Glomerular endothelial cell (primary cell): ENCODE measurements at places on chromosomes 6 and 20.
A peak's percentile ranks its signal among the peaks of the same experiment; 100 is the strongest.

GRCh38 chr6:41451515-41452163 lies 94.5 kb upstream of the FOXP4 start:
- no peak for DNase-seq

GRCh38 chr20:46681032-46681854 lies 8.0 kb downstream of the TP53RK start:
- no peak for DNase-seq

DNA sequence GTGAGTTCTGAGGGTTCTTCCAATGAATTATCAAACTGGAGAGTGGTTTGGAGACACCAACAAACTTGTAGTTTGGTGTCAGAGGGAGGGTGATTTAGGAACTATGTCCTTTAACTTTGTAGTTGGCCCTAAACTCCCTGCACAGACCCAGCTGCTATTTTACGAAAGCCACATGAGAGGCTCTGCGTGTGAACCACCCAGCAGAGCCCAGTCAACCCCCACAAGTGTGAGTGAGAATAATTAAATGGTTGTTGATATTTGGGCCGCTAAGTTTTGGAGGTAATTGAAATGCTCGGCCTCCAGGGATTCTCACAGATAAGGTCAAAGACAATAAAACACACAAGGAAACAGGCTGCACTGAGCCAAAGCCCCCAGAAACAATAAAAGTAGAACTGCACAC lies 6.9 kb upstream of the VAPB start:
- no peak for DNase-seq

DNA sequence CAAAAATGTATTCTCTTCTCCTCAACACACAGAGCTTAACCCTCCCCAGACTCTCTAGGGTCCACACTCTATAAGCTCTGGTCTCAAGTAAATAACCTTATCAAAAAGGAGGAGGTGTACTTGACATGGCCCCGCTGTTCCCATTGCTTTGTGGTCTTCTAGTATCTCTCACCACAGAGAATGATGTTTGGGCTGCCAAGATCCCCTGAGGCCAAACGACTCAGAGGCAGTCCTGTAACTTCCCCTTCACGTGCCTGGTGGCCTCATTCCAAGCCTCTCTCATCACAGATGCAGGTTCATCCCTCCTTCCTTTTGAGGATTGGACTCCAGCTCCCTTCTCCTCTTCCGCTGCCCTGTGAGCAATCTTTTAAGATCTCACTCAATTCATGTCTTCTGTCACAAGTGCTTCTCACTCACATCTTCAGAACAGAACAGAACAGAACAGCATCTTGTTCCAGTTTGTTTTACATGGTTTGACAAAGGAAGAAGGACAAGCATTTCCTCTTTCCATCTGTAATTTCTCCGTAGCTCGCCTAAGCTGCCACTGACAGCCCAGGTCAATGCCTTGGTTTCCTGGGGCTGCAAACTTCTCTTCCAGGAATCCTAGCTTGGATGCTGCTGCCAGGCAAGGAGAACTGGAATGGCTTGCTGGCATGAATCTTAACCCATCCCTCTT lies 541.5 kb downstream of the CD83 start:
- no peak for DNase-seq

GRCh38 chr6:108693430-108694154 lies 132.9 kb downstream of the FOXO3 start:
- no peak for DNase-seq

GRCh38 chr6:63923139-63923739 lies 287.6 kb downstream of the PHF3 start:
- peak; percentile 12 for DNase-seq

DNA sequence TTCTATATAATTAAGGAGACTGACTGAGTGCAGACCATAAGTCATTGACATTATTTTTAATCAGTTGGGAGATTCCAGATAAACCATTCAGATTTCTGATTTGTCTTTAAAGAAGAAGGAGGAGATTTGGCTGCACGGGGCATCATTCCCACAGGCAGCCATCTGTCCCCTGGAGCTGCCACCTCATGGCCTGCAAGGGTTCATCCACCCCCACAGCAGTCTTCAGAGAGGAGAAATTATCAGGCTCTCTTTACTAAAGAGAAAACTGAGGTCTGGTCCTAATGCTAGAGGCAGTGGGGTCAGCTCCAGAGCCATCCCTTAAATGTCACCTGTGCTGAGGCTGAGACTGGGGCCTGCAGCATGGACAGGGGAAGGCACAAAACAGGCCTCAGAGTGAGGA lies 501.3 kb upstream of the SULF2 start:
- DNase-seq: no peak

DNA sequence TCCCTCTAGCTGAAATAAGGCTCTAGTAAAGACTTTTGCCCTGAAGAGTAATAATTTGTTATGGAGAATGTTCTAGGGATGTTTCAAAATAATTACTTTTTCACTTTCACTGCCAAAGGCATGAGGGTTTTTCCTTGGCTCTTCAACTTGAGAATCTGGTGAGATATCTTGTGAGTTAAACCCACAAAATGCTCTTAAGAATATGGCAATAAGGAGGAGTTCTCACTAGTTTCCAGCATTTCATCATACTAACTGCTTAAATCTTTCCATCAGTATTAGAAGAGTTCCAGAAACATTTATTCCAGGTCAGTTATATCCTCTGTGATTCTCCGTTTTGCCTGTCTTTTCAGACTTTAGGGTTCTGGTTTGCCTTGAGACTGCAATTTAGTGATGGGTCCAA lies 785.6 kb upstream of the GJE1 start:
- no peak for DNase-seq

DNA sequence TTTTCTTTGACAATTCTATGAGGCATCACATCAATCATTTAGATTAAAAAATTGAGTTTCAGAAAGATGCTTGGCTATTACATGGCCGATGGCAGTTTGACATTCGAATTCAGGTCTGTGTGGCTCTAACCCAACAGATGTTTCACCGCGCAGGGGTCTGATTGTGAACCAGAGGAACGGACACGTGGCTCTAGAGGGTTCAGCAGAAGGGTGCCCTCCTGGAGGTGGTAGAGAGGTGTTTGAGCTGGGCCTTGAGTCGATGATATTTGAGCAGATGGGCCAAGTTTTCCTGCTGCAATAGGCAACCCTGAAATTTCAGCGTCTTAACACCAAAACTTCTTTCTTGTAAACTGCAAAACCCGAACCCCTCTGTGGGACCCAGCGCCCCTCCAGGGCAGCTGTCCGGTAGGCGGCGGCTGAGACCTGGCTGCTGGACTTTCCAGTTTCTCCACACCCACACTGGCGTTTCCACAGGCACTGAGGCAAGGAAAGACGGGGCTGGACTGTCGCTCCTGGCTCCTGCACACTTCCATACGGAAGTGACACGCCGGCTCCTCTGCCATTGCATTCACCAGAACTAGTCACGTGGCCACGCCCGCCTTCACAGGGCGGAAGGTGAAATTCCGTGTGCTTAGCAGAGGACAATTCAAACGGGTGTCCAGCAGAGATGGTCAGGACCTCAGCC lies 11.3 kb upstream of the AFDN start:
- no peak for DNase-seq

DNA sequence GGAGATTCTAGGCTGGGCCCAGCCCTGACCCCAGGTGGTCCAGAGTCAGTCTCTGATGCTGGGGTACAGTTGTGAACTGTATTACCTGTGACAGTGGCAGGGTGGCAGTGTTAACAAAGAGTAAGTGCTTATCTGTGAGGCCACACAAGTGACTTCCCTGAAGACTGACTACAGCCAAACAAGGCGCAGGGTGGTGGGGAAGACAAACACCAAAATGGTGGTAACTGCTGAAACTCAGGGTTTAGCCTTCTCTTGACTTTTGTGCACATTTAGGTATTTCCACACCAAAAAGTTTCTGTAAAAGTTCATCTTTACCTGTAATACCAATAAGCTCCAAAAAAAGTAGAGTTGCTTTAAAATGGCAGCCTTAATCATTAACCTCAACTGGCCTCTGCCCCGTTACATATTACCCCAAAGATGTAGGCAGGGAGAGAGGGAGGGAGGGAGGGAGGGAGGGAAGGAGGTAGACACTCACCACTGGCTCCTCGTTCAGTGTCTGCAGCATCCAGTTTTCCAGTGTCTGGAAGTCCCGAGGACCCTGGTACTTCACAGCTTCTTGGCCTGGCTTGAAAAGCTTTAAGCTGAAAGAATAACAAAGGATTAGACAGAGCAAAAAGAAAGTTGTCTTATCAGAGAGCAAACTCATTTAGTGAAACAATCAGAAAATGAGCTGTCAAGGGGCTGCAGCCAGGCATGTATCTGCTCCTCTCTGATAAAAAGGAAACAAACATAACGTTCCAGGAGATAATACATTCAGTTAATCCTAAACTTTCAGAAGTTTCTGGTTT lies 11.3 kb downstream of the TXNDC5 start:
- no peak for DNase-seq

GRCh38 chr20:54669040-54669363 lies 193.6 kb downstream of the DOK5 start:
- DNase-seq: no peak

DNA sequence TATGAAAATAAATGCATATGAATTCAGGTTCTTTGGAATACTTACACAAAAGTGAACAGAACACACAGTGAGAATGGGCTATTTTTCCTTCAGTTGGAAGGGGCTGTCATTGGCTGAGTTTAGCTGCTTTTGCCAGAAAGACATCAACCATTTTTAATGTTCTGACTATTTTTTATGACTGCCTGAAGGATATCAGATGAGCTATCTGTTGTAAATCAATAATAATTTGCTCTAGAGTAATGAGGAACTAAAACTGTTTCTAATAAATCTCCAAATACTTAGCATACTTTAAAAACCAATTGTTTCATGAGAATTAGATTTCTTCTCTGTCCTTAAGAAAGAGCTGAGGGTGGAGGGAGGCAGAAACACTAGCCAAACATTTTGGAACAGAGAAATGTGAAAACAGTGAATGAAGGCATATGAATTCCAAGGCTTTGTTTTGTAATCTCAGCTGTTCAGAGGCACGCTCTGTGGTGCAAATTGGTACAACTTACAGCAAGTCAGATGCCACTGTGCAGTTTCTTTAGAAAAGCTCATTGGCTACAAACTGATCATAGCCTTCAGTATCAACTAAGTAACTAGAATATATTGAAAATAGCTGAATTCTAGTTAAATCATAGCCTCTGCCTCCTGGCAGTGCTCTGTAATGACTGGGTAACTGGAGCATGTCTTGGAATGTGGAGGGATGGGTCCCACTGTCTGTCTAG lies 228.9 kb upstream of the JAG1 start:
- DNase-seq: no peak

- DNase-seq: no peak
Measured at GRCh38 chr20:22763257-22763906, 179.0 kb upstream of the FOXA2 start.
